ENCODE measurements at places on chromosomes 16 and 17. TPM values are rescaled to one million over a fixed set of nuclear protein-coding genes. Genes with fewer than 3 reads are reported as not detected.

GRCh38 chr17:57419940-57420550 is 163.7 kb downstream of the MSI2 start:
- no peak overlapping the region for H3K4me3 ChIP-seq
- peaks cover 1% of the 10 kb centered on the region for H3K36me3 ChIP-seq
- H3K27me3 ChIP-seq = no peaks in the 10 kb centered on the region
- DNase-seq = no peak
- peaks cover 11% of the 10 kb centered on the region for H3K4me1 ChIP-seq
- H3K27ac ChIP-seq = no peak overlapping the region

DNA sequence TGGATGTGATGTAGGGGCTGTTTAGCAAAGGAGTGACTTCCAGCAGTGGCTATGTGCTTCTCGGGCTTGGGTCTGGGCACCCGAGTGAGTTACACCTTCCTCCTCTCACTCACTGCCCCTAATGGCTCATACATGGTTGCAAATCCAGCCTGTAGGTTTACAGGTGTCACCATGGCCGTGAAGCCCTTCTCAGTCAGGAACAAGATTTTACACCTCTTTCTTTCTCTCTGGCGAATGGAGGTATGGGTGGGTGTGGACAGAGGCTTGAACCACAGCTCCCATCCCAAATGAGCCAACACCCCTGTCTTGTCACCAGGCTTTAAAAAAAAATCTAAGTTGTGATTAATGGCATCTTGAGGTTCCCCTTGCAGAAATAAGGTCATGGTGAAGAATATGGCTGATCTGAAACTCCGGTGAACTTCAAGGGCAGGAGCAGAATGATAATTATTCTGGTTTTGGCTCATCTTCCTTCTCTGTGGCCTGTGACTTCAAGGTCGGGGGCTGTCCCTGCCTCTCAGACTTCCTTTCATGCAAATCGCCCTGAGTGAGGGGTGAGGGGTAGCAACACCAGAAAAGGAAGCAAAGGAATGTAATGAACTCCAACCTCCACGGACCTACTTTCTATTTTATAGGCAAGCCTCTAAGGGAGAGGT is 331.2 kb downstream of the MAF start:
- no peaks in the 10 kb centered on the region for H3K27me3 ChIP-seq
- H3K4me3 ChIP-seq = no peak overlapping the region
- no peaks in the 10 kb centered on the region for H3K36me3 ChIP-seq
- no peaks in the 10 kb centered on the region for H3K4me1 ChIP-seq
- no peak overlapping the region for H3K27ac ChIP-seq

DNA sequence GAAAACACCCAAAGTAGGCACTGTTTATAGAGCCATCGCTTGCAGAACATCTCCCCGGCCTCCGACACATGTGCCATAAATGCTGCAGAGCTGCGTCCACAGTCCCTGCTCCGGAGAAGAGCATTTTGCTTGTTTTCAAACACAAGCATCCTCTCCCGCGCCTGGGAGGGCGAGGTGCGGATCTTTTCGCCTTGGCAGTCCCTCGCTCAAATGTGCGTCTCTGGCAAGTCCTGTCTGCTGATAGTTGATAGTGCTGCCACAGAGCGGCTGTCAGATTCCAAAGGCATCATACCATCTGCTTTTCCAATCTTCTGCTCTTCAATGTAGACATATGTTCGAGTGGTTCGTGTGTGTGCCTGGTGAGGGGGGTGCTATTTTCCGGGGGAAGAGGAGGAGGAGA is 603.7 kb downstream of the MAF start:
- peaks cover 3% of the 10 kb centered on the region for H3K27me3 ChIP-seq
- H3K27ac ChIP-seq = no peak overlapping the region
- H3K4me3 ChIP-seq = no peak overlapping the region
- no peaks in the 10 kb centered on the region for H3K4me1 ChIP-seq
- no peak for DNase-seq
- H3K36me3 ChIP-seq = no peaks in the 10 kb centered on the region

DNA sequence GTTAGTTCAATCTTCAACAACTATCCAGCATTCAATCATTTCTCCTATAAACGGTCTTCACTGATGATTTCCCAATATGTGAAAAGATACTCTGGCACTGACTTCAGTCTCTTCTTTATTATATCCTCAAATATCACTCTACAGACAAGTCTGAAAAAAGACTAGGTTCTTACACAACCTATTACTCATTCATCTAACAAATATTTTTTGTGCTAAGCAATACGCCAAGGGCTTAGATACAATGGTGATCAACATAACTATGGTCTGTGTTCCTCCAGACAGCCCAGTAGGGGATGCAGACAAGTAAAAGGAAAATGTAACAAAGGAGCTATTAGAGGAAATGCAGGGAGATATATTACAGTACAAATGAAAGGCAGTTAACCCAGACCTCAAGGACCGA is 63.9 kb downstream of the MYO1D start:
- DNase-seq = no peak
- H3K36me3 ChIP-seq = no peaks in the 10 kb centered on the region
- no peaks in the 10 kb centered on the region for H3K27me3 ChIP-seq
- no peak overlapping the region for H3K4me3 ChIP-seq
- peaks cover 15% of the 10 kb centered on the region for H3K4me1 ChIP-seq
- H3K27ac ChIP-seq = no peak overlapping the region

The HBQ1 gene
- 0.89 TPM for polyA plus RNA-seq

The CNTD1 gene
- polyA plus RNA-seq = not detected

The MYH1 gene
- not detected for polyA plus RNA-seq

The HOXB7 gene
- polyA plus RNA-seq = 0.68 TPM

The LPO gene
- not detected for polyA plus RNA-seq

- H3K4me3 ChIP-seq = peak overlapping the region; percentile 40
- H3K27me3 ChIP-seq = peaks cover 38% of the 10 kb centered on the region
Observed at GRCh38 chr16:88634141-88634993, 4.0 kb upstream of the IL17C start.
